ENCODE measurements at places on chromosomes 1 and 21. TPM values are rescaled to one million over a fixed set of nuclear protein-coding genes. Genes with fewer than 3 reads are reported as not detected.

Gene ZFP69B
- 0.58 TPM for polyA plus RNA-seq

Gene MPZ
- polyA plus RNA-seq, result 3.4 TPM

DNA sequence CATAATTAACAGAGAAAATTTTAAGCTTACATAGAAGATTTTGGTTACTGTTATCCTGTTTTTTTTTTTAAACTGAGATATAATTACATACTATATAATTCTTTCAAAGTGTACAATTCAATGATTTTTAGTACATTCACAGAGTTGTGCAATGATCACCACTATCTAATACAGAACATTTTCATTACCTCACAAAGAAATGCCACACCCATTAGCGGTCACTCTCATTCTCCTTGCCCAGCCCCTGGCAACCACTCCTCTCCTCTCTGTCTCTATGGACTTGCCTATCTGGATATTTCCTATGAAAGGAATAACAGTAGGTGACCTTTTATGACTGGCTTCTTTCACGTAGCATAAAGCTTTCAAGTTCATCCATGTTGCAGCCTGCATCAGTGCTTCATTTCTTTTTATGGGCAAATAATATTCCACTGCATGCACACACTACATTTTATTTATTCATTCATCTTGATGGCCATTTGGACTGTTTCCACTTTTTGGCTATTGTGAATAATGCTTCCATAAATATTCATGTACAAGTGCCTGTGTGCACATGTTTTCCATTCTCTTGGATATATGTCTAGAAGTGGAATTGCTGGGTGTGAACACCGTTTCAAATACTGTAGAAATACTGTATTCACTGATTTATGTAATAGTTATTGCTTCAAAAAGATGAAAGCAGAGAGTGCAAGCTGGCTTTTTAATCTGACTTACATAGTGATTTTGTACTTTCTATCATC is 26.5 kb downstream of the TAF5L start:
- DNase-seq, result no peak

DNA sequence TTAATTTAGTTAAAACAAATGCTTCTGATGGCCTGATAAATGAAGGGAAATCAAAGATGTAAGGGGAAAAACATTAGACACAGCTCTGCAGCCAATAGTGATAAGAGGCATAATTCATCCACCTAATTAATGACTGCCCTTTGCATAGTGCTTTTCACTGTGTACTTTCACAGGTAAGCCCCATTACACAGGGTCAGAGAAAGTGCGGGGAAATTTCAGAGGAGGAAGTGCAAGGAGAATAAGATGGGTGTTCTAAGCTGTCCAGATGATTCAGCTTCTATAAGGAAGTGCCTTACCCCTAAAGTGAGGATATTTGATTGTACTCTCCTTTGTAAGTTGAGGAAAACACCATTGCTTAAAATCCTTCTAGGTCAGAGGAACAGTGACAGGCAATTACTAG is 88.0 kb downstream of the NR5A2 start:
- DNase-seq, result no peak

DNA sequence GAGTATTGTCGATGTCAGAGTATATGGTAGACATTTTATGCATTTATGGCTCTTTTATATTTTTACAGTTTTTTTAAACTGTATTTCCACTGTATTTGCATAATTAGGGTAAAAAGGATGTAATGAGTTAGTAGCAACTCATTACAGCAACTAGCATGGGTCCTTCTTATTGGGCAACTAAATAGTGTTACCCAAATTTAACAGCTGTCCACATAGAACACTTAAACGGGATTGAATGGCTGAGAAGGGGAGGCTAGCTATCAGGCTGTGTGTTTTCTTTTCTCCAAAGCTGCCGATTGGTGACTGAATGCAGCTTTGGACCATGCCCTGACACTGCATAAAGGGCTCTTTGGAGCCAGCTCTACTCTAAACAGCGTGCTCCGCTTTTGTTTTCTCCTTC is 75.4 kb downstream of the PTPRC start:
- DNase-seq, result no peak

- peak; percentile 74 for DNase-seq
Measured at GRCh38 chr1:115089420-115090185, at the start of gene TSPAN2. TSPAN2 (minus strand) TSS chr1:115089503; CDS start chr1:115089432, 71 bp downstream.

DNA sequence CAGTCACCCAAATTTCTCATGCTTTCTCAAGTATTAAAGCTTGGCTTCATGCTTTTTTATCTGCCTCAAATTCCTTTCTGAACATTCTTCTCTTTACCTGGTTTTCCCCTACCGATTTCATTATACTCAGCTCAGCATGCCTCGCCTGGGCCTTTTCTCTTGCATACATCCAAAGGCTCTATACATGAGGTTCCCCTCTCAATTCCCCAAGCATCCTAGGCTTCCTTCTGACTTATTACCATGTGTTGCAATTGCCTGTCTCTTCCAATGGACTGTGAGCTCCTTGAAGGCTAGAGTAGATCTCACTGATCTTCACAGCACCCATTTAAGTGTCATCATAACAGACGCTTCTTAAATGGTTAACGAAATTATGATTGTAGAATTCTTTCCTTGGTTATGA is 24.1 kb upstream of the CYP4A22 start:
- no peak for DNase-seq

- peak; percentile 33 for DNase-seq
Measured at GRCh38 chr1:93079685-93080141, 630 bp downstream of the MTF2 start.

- DNase-seq, result no peak
Measured at GRCh38 chr1:229023651-229024300, 247.1 kb upstream of the RAB4A start.

All from heart right ventricle (tissue), 16 donors.